Stimulated activated CD8-positive, alpha-beta memory T cell treated with anti-CD3 and anti-CD28 coated beads, Interleukin-15, amount 100 ng/mL, for 24 hours (primary cell): ENCODE measurements at places on chromosomes 12 and 14.

DNA sequence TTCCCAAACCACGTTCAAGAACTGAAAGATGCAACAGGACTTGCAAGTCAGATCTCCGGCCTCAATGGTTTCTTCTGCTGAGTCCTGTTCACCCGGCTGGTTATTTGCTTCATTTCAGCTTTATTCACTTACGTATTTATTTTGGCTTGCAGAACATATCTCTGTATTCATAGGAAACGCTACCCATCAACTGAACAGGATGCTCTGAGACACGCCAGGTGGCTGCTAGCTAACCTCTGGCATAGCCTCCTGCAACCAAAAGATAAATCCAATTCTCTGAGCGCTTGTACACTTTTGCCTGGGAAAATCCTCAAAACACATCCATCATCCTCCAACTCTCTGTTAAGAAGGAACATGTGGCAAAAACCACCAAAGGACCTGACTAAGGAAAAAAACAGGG, 17.3 kb downstream of the MAP3K9 start:
- DNase-seq = no peak

DNA sequence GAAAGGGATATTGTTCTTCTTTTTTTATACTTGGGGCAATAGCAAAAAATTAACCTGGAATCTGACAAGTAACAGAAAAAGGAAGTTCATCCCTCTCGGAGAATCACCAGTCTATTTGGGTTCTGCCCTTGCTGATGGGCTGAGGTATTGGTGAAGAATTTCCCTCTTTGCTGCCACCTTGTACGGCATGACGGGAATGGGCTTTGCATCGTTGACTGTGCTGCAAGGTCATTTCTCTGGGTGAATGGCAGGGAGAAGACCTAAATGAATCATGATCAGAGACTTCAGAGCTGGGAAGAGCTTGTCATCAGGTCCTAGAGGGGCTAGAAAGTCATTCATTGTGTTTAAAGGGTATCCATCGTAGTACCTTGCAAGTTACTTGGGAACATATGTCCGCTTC, 12.0 kb downstream of the C1S start:
- DNase-seq = no peak

DNA sequence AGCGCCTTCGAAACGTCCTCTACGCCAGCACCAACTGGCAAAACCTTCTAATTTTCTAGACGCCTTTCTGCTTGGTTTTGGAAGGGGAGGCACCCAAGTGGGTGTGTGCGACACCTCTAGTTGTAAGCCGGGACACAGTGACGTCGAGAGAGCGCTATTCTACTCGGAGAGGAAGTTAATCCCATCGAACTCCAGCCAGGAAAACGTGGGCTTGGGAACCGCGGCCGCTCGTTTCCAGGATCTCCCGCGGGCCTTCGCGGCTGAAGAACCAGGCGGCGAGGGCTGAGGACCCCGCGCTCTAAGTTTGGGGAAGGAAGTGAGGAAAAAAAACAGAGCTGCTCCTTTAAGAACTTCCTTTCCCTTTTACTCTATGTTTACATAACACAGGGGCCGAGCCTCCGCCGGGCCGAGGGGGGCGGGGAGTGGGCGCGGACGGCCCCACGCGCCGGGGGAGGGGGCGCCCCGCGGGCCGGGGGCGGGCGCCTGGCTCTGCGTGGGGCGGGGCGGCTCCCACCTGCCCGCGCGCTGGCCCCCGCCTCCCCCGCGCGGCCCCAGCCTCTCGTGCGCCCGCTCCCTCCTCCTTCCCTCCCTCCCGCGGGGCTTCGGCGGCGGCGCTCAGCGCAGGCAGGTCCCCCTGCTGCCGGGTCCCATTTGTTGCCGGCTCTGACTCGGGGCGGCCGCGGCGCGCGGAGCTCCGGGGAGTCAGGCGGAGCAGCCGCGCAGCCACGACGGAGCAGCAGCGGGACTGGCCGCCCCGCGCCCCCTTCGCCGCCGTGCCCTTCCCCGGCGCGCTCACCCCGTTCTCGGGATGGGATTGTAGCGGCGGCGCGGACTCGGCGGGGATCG, at the start of gene PELI2:
Gene PELI2, plus strand, starts transcription at position 647 of the 846 bp plus-strand sequence. CDS start 250 bp downstream, outside the sequence.
- DNase-seq = peak; percentile 37

DNA sequence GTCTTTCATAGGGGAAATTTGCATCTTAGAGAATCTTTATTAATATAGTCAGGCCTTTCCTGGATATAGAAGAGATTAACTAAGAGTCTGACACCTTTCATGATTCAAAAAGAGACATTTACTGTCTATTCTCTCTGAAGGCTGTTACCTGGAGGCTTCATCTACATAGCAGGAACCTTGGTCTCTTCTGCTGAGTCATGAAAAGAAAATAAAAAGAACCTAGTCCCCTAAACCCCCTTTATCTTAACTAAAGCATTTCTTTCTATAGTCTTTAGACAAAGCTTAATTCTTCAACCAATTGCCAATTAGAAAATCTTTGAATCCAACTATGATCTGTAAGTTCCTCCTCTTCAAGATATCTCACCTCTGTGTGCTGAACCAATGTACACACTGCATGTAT, 33.1 kb downstream of the RPS29 start:
- no peak for DNase-seq

DNA sequence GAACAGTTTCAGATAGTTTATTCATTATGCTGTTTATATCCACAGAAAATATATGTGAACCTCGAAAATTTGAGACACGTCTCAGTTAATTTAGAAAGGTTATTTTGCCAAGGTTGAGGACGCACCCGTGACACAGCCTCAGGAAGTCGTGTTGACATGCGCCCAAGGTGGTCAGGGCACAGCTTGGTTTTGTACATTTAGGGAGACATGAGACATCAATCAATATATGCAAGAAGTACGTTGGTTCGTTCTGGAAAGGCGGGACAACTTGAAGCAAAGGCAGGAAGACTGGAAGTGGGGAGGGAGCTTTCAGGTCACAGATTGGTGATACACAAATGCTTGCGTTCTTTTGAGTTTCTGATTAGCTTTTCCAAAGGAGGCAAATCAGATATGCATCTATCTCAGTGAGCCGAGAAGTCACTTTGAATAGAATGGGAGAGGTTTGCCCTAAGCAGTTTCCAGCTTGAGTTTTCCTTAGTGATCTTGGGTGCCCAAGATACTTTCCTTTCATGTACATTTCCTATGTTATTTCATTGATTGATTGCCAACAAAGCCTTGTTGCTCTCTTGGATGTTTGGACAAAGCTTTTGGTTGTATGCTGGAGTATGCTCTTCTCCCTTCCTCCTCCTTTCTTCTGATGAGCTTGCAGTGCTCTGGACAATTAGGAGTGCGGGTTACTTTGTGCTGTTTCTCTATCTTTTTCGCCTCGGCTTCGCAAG, 3.2 kb downstream of the SNAPC1 start:
- DNase-seq = no peak

GRCh38 chr12:27868139-27868538, 88.1 kb upstream of the MANSC4 start:
- no peak for DNase-seq

GRCh38 chr12:56014205-56014604, 6.6 kb upstream of the IKZF4 start:
- DNase-seq = no peak

DNA sequence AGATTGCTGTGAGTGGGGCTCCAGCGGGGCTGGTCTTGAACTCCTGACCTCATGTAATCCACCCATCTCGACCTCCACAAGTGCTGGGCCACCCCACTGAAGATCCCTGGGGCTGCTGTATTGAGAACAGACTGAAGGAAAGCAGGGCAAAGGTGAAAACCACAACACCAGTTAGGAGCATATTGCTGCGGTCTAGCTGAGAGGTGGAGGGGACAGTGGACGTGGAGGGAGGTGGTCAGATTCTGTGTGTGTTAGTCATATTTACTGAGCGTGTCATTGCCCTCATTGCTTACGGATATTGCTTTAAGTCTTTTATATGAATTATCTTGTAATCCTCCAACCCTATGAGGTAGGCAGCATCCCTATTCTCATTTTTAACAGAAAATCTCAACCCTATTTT, 69.0 kb upstream of the OVCH1 start:
- DNase-seq = no peak

DNA sequence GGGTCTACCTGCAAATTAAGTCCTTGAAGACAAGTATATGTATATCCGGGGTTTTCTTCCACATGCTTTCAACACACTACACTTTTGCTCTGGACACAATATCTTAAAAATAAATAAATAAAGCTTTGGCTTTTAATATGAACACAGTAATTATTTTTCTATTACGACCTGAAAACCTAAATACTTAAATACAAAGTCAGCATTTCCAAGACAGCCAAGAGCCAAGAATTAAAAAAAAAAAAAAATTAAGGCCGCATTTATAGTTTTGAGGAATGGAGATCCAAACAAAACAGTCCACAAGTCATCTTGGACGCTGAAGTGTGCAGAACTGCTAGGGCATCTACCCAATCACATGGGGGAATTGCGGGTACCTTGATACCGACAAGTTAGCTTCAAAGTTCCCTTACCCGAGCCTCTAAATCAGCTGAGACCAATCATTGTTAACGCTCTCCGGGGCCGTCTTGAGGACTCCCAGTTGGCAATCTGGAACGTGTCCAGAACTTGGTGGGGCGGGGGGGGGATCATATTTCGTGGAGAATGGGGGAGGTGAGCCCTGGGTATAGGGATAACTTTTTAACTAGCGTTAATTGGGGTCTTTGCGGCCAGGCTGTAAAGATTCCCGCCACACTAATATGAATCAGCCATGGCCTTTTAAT, 731 bp upstream of the PCNX4 start:
- no peak for DNase-seq

DNA sequence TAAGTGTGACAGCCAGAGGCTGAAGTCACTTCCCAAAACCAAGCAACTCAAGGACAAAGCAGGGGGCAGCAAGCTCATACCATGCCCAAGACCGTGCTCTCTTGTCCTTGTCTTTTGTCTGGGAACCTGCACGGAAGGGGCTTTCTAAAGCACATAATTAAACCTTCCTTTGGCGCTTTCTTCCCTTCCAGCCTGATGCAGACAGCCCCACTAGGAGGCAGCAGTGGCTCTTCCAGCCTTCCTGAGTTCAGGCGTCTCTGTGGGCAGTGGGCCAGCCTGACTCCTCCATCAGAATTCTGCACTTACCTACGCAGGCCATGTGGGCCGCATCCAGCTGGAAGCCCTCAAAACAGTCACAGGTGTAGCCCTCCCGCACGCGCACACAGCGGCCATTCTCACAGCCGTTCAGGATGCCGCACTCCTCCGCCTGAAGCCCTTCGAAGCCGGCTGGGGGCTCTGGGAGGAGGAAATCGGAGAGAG, 7.6 kb downstream of the ISCA2 start:
- DNase-seq = no peak

GRCh38 chr12:3727877-3728632, 24.9 kb downstream of the CRACR2A start:
- no peak for DNase-seq

DNA sequence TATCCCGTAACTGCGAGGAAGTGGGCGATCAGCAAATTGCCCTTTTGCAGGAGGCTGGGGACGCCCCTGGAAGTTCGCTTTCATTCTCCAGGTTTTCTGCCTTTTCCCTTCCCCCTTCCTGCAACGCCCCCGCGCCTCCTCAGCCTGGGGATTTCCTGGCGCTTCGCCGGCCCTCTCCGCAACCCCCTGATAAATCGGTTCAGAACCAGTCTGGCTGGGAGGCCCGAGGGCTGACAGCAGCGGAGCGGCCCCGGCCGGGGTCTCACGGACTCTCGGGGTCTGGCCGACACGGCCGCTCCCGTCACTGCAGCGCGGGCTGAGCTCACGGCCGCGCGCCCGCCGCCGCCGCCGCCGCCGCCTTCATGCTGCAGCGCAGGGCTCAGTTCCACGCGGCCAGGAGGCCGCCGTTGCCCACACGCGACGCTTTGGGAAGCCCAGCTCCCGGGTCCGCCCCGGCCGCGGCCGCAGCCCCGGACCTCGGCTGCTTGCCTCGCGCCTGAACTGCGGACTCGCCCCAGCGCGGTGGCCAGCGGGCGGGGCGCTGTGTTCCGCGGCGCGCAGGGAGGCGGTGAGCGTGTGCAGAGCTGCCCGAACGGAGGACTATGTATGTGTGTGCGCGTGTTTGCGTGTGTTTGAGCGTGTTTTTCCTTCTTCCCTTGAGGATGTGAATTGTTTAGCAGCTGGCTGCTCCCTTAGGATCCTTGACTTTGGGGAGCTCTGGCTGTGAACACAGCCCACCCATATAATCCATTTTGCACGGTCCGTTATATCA, at the start of gene LRFN5:
Gene LRFN5, plus strand, starts transcription at position 345 of the 772 bp plus-strand sequence.
- DNase-seq = no peak

DNA sequence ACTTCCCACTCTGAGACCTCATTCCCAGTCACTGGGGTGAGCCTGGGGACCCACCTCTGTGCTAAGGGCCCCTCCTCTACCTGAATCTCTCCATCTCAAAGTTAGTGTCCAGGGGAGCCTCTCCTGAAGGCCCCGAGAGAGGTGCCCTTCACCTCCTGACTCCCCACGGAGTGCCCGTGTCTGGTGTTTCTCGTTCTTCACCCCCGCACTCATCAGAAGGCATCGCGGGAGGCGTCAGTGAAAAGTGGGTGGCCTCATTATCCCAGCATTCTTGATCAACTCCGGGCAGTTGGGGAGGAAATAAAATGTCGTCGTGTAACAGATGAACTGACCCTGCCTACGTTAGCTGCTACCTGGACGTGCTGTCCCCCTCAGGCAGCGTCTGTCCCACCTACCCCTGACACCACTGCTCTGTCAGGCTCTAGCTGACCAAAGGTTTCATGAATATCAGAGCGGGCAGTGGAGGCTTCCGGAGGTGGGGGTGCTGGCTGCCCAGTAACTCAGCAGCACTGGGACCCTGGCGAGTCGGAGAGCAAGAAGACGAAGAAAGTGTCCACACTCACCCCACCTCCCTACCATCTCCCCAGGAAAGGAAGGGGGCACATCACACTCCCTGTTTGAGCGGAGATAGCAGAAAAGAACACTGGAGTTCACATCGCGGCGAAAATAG, 102.9 kb downstream of the PIWIL1 start:
- no peak for DNase-seq

- DNase-seq = no peak
Measured at GRCh38 chr14:67358924-67359774, 455 bp downstream of the ATP6V1D start.

DNA sequence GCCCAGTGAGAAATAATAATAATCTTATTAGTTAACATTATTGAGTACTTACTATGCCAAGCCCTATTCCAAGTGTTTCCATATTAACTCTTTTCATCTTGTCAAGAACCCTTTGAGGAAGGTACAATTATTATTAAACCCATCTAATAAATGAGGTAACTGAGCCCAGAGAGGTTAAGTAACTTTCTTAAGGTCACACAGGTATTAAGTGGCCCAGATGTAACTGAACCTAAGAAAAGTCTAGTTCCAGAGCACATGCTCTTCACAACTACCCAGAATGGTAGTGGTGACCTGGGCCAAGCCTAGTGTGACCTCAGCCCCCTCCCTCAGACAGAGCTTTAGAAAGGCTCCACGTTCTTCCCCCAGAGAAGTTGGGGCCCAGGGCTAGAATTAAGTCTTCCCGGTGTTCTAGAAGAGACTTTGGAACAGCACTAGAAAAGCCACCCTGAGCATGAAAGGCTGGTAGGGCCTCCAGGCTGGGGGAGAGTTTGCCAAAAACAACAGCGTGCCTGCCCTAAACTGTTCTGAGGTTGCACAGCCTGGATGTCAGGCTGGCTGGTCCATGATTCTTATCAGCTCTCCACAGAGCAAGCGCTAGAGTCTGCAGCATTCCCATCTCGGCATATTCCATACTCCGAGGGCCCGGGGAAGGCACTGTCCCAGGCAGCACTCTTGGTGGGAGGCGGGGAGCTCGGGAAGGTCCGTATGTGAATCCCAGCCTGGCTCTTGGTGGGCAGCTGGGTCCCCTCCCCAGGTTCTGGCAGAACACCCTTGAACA, 41.3 kb upstream of the CTDSP2 start:
- no peak for DNase-seq

GRCh38 chr14:51096870-51097269, 2.0 kb upstream of the TRIM9 start:
- no peak for DNase-seq
